ENCODE measurements at places on chromosomes 2 and 18.

- DNase-seq = no peak
Observed at GRCh38 chr2:184729581-184729980, 131.3 kb downstream of the ZNF804A start.

GRCh38 chr18:47881752-47882455 lies 48.6 kb downstream of the SMAD2 start:
- DNase-seq = no peak

GRCh38 chr2:107719836-107720235 lies 106.9 kb upstream of the RGPD4 start:
- DNase-seq = no peak

GRCh38 chr2:235223011-235223410 lies 270.8 kb upstream of the AGAP1 start:
- no peak for DNase-seq

DNA sequence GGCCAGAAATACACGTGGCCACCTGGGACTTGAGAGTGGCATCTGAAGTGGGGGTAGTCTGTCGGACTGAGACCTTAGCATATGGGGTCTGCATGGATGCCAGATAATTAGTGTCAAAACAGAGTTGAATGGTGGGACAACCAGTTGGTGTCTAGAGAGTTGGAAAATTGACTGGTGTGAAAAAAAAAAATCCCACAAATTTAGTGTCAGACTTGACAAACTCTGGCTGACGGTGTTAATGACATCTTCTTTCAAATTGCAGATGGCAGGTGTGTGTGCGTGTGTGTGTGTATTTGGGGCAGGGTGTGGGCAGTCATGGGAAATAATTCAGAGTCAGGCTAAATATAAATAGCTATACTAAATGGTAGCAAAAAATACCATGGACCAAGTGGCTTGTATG lies 365.4 kb upstream of the RGPD4 start:
- DNase-seq = no peak

GRCh38 chr18:25223899-25224886 lies 127.8 kb downstream of the ZNF521 start:
- DNase-seq = no peak

GRCh38 chr18:50775207-50775606 lies 44.6 kb downstream of the MRO start:
- DNase-seq = no peak

GRCh38 chr18:6571239-6571602 lies 156.5 kb upstream of the L3MBTL4 start:
- DNase-seq = no peak

- DNase-seq = no peak
Observed at GRCh38 chr18:36708366-36708765, 120.4 kb downstream of the TPGS2 start.

GRCh38 chr18:62717169-62717924 lies 2.0 kb downstream of the PHLPP1 start:
- DNase-seq = peak; percentile 65

- no peak for DNase-seq
Observed at GRCh38 chr2:52779446-52779845, 988.2 kb upstream of the CHAC2 start.

GRCh38 chr2:128686881-128687555 lies 368.4 kb upstream of the HS6ST1 start:
- no peak for DNase-seq

- DNase-seq = no peak
Observed at GRCh38 chr2:25684577-25685473, 11.4 kb upstream of the DTNB start.

GRCh38 chr2:38254796-38255195 lies 122.3 kb downstream of the ATL2 start:
- DNase-seq = no peak

Measured in mucosa of descending colon (tissue), 3 donors.